ENCODE measurements at places on chromosomes 7 and 10.

- DNase-seq = no peak
Measured at GRCh38 chr10:60664859-60665258, 113.4 kb upstream of the CDK1 start.

DNA sequence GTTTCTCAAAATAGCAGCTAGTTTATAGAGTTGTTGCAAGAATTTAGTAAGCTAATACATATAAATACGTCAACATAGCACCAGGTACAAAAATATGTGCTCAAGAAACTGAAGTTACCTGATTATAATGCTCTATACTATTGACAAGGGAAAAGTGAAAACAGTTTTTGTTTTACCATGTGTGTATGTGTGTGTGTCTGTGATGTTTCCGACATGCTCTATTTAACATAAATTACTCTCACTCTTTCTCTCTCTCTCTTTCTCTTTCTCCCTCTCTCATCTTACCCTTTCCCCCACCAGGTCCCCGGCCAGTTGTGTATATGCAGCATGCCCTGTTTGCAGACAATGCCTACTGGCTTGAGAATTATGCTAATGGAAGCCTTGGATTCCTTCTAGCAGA, 4.3 kb downstream of the LIPN start:
- no peak for DNase-seq

- no peak for DNase-seq
Measured at GRCh38 chr10:132807621-132808049, 21.7 kb upstream of the NKX6-2 start.

- DNase-seq = no peak
Measured at GRCh38 chr7:105745681-105746330, 130.6 kb downstream of the ATXN7L1 start.

- DNase-seq = peak; percentile 56
Measured at GRCh38 chr10:101888251-101888949, 44.8 kb upstream of the KCNIP2 start.

DNA sequence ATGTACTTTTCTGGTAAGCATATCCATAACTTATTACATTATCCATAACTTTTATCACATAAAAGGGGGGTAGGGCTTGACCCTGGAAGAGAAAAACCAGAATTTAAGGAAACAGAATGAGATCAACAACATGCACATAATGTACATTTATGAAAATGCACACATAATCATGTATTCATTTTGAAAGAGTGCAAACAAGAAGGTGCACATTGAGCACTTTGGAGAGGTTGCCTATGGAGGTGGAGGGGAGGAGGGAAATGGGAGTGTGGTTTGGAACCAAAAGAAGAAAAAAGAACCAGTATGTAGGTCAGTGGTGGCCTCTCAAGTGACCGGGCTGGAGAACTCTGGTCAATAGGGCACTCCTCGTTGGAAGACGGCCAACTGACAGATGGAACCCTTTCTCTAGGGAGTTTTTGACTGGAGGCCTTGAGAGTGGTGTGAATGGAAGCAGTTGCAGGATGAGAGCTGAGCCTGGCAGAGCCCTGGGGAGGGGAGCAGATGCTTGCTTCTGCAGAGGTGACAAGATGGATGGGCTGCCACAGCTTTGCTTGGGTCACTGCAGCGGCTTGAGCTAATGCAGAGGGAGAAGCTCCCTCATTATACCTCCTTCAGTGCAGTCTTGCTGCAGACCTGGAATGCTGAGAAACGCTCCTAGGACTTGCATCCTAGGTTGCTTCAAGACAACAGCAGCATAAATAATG, 192.7 kb downstream of the SEC23IP start:
- DNase-seq = no peak

DNA sequence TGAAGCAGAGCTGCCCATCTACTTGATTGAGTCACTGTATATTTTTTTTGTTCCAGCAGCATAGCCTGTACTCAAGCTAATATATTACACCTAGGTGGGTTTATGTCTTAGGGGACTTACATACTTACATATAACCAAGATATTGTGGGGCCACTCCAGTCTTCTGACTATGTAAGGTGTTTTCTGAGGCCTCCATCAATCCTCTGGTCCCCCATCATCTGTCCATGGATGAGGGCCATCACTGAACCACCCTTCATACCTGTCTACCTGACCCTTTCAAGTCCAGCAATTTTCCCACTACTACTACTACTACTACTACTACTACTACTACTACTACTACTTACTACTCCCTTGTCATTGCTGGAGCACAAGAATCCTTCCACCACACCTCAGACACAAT, 3.2 kb upstream of the FAM241B start:
- no peak for DNase-seq

DNA sequence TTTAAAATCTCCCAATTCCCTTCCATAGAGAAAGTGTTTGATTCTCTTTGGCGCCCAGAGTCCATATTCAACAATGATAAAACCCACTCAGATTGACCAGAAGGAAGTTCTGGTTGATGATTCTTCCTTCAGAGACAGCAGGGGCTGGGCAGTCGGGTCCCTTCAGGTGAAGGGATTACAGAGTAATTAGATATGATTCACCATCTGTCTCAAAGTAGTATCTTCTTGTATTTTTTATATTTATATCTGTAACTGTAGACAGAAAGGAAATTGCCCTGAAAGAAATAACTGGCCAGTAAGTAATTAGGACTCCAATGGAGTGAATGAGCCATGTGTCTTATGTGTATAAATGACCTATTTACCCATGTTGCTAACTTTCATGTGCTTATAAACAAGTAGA, 156.0 kb downstream of the PLCE1 start:
- DNase-seq = no peak

- DNase-seq = no peak
Measured at GRCh38 chr10:52621635-52622079, 150.9 kb downstream of the MBL2 start.

- DNase-seq = no peak
Measured at GRCh38 chr7:152144557-152145245, 119.2 kb downstream of the GALNT11 start.

GRCh38 chr7:157432957-157433576, 96.3 kb downstream of the DNAJB6 start:
- peak; percentile 17 for DNase-seq

GRCh38 chr7:118580743-118581382, 356.4 kb downstream of the ANKRD7 start:
- no peak for DNase-seq

- no peak for DNase-seq
Measured at GRCh38 chr7:129911790-129912189, 41.0 kb downstream of the UBE2H start.

GRCh38 chr10:119714484-119714816, 11.4 kb upstream of the INPP5F start:
- no peak for DNase-seq

DNA sequence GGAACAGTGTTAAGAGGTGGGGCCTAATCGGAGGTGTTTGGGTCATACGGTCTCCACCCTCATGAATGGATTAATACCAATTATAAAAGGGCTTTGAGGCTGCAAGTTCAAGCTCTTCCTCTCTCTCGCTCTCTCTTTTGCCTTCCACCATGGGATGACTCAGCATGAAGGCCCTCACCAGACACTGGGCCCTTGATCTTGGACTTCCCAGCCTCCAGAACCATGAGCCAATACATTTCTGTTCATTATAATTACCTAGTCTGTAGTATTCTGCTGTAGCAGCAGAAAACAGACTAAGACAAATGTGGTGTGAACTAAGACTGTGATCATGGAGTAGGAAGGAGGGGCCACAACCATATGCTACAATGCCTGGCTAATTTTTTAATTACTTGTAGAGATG, 7.7 kb downstream of the AIFM2 start:
- DNase-seq = no peak

- no peak for DNase-seq
Measured at GRCh38 chr7:81441750-81442149, 328.1 kb downstream of the HGF start.

GRCh38 chr7:120775755-120776154, 82.2 kb downstream of the TSPAN12 start:
- no peak for DNase-seq

DNA sequence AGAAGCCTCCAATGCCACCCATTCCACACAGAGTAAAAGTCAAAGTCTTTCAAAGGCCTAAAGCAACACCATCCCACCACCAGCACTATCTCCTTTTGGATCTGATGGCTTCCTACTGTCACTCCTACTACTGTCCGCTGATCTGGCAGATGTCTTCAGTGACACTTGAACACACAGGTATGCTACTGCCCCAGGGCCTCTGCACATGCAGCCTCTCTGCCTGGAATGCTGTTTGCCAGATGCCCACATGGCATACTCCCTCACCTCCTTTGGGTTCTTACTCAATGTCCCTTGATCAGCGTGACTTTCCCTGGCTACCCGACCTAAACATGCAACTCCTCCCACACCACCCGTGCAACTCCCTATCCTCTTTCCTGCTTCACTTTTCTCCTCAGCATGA, 512.4 kb downstream of the KCNMA1 start:
- DNase-seq = no peak

GRCh38 chr7:123054357-123055133, 59.0 kb upstream of the TAS2R16 start:
- DNase-seq = no peak

DNA sequence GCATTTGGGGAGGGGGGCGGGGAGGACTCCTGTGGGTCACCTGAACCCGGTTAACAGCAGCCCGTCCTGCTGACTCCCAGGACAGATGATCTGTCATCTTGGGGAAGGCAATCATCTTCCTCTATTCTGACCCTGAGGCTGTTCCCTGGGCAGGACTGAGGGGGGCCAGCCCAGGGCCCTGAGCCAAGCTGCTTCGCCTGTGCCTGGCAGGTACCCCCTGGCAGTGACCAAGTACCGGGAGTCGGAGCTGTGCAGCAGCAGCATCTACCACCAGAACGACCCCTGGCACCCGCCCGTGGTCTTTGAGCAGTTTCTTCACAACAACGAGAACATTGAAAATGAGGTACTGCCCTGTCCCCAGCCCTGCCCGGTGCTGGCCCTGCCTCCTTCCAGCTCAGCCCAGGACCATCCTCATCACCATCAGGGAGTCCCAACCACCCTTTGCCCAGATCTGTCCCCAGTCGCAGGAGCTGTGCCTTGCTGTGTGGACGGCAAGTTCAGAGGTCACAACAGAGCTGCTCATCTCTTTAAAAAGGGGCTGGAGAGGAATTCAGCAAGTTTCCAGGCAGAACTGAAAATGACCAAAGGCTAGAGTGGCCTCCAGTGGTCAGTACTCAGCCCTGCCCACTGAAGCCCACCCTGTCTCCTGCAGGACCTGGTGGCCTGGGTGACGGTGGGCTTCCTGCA, 8.1 kb downstream of the AOC1 start:
- DNase-seq = no peak

GRCh38 chr7:159015454-159016410, 128.9 kb downstream of the VIPR2 start:
- DNase-seq = no peak

GRCh38 chr7:34603711-34604444, 54.1 kb upstream of the NPSR1 start:
- no peak for DNase-seq

DNA sequence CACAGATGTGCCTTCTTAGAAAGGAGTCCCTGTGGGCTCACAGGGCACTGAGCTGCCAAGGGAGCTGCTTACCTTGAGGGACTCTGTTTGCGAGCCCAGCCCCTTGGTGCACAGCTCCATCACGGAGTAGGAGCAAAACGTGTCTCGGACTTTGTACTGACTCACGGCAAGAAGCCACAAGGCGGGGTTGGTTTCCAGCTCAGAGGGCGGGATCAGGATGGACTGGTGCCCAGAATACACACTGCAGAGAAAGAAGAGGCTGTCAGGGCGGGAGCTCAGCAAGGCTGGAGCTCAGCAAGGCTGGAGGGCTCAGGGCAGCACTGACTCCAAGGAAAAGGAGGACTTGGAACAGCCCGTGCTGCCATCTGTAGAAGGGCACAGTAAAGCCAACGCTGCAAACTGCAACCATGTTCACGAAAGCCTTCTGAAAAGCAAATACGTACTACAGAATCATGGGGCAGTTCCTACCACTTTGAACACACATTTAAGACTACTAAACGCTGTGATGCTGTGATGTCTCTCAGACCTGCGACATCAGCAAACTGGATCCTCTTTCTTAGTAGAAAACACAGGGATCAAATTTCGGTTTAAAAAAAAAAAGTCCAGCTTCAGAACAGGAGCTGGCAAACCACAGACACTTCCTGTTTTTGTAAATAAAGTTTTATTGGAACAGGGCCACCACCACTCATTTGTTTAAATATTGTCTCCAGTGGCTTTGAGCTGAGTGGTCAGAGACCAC, 194.3 kb downstream of the ZMYND11 start:
- DNase-seq = peak; percentile 83

GRCh38 chr10:113348694-113349093, 204.2 kb upstream of the HABP2 start:
- DNase-seq = no peak

- DNase-seq = no peak
Measured at GRCh38 chr10:76117949-76118348, 686.5 kb downstream of the LRMDA start.

GRCh38 chr10:17662193-17663138, 18.5 kb downstream of the STAM start:
- DNase-seq = no peak

DNA sequence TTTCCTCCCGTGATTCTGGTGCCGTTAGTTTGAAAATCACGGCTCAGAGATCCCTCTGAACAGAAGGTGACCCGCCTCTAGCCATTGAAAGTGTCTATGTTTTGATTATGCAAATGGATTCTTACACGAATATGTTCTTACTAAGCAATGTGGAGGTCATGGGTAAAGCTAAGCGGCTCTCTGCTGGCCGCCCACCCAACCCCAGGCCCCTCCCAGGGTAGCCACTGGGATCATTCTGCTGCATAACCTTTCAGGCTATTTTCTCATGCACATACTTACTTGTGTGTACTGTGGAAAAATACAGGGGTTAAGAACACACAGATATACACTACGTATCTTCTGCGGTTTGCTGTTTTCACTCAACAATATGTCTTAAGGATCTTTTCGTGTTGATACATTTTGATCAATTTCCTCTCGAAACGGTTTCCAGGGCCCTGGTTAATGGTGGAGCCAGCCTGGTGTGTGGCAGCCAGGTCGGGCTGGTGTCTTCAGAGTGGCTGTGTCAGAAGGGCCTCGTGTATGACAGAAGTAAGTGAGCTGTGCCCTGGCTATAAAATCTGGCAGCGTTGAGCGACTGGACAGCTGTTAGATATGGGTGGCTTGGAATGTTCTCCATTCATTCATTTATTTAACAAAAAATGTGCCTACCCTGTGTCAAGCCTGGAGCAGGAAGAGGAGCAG, 29.9 kb downstream of the ZNF783 start:
- no peak for DNase-seq

GRCh38 chr10:72082856-72083789, 5.2 kb downstream of the SPOCK2 start:
- DNase-seq = no peak

GRCh38 chr7:1054861-1055450, 10.6 kb downstream of the GPR146 start:
- DNase-seq = peak; percentile 80

GRCh38 chr7:31529103-31529502, 15.2 kb downstream of the ITPRID1 start:
- DNase-seq = no peak

Data from globus pallidus (tissue), 1 donor.